ENCODE measurements at places on chromosomes 3 and 15.

DNA sequence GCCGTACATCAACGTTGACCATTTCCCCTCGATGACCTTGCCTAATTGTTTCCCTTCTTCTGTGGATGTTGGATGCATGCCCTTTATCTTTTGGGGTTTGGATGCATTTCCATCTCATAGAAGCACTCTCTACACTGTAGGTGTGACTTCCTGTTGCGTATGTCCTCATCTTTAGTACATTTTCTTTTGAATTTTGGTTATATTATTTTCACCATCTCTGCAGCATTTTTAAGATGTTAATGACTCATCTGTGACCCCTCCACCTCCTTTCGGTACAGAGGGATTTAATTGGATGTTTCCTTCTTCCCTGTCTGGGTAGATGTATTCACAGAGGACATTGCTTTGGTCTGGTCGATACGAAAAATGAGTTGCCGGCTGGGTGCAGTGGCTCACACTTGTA, 172.1 kb downstream of the APBA2 start:
- no peak for DNase-seq

DNA sequence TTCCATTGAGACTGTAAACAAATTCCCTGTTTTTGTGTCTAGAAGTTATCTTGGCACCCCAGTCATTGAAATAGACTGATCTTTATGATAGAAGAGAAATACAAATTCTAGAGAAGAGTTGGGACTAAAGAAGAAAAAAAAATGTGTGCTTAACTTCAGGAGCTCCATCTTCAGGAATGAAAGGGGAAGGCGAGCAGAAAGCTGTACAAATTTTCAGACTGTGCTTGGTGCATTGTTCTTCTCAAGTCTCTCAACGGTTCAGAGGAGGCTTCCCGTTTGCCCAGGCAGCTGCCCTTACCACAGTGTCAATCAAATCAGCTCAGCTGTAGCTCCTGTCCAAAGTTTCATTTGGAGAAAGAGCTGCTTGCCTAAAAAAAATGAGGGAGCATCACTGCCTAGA, 41.7 kb downstream of the OXSM start:
- DNase-seq = no peak

- no peak for DNase-seq
These were observed 116.5 kb downstream of the RBMS3 start for GRCh38 chr3:29397406-29397805.

- no peak for DNase-seq
These were observed 73.5 kb upstream of the CSPG5 start for GRCh38 chr3:47652142-47652541.

GRCh38 chr3:113514265-113514769, 639 bp downstream of the SPICE1 start:
- DNase-seq = no peak

GRCh38 chr15:91335702-91336101, 235.6 kb downstream of the SV2B start:
- DNase-seq = no peak

GRCh38 chr15:62449638-62450037, 284.6 kb upstream of the C2CD4B start:
- no peak for DNase-seq

DNA sequence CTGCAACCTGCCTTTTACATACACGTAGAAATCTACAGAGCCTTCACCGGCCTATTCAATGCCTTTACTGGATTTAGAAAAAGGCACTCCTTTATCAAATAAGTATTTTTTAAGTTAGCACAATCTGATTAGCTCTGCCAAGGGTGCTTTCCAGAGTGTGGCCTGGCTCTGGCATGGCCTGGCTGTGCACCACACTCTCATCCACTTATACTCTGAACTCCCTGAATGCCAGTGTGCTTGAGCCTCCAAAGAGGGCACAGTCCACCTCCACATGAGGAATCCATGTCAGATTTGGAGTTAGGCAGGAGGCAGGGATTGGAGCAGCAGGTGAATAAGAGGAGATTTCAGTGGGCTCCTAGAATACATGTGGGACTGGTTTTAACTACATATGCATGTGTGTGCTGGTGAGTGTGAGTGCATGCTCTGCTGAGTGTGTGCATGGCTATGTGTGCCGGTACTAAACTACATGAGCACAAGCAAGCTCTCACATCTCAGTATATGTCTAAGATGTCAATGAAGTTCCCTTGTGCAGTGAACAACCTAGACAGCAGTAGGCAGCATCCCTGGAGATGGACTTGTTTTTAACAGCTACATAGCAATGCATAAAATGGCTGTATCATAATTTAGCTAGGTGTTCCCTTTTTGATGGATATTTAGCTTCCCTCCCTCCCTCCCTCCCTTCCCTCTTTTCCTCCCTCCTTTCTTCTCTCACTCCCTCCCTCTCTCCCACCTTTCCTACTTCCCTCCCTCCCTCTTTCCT, 17.8 kb upstream of the ZFAND6 start:
- DNase-seq = no peak

- no peak for DNase-seq
These were observed 98.1 kb upstream of the SNRPN start for GRCh38 chr15:24856397-24857390.

DNA sequence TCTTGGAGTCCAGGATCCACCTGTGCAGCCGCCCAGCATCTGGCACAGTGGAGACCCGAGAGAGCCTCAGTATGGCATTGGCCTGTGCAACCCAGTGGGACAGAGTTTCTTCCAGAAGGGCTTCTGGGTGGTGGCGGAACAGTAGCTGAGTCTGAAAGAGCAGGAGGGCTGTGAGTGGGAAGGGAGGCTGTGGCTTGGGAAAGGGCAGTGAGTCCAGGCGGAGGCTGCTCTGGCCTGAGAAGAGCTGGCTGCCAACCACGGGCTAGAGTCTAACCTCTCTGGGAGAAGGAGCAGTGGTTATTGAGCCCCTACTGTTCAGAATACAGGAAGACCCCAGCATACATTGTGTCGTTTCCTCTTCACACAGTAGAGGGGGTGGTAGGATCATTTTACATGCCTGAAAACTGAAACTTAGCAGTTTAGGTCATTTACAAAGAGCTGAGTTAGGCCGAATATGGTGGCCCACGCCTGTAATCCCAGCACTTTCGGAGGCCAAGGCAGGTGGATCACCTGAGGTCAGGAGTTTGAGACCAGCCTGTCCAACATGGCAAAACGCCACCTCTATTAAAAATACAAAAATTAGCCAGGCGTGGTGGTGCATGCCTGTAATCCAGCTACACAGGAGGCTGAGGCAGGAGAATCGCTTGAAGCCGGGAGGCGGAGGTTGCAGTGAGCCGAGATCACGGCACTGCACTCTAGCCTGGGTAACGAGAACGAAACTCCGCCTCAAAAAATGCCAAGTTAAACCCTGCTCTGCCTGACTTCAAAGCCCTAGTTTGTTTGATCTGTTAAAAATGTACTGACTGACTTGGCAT, 3.2 kb downstream of the AEN start:
- no peak for DNase-seq

DNA sequence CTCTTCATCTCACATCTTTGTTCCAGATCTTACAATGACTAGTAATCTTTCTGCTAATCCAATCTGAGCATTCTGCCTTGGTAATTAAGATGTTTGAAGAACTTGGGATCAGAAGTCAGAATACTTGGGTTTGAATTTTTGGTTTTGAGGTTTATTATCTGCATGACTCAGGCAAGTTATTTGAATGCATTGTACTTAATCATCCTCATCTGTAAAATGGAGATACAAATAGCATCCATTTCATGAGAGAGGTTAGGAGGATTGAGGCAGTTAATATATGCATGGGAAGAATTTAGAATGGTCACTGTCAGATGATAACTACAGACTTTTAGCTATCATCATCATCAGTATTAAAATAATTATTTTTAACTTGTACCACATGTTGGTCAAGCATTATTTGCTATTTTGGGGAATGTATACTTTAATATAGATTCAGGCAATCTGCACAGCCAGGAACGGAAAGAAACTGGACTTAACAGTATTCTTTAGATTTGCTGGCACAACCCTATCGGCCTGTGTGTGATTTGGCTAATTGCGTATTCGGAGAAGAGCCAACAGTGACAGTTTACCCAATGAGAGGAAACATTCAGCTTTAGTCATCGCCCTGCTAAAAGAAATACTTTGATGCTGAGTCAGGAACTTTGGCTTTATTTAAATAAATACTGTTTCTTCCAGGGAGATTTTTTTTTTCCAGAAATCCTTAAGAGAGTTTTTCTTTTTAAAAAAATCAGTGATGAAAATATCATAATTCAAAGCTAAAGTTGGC, 600.0 kb downstream of the ROBO1 start:
- no peak for DNase-seq

- DNase-seq = no peak
These were observed 20.1 kb downstream of the MAPKAPK3 start for GRCh38 chr3:50637011-50637410.

DNA sequence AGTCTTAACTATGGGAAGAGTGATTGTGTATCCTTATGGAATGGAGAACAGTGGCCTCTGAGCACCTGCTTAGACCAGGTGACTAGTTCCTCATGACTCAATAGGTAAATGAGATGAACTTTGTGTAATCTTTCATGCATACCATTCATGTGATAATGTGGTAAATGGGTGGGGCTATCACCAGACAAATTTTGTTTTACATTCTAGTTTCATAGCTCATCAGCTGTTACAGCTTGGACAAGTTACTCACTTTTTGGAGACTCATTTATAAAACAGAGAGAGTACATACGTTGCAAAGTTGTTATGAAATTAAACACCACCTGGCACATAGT, 103.7 kb upstream of the TGFBR2 start:
- no peak for DNase-seq

- DNase-seq = no peak
These were observed 152.9 kb downstream of the IGF1R start for GRCh38 chr15:98801234-98801561.

DNA sequence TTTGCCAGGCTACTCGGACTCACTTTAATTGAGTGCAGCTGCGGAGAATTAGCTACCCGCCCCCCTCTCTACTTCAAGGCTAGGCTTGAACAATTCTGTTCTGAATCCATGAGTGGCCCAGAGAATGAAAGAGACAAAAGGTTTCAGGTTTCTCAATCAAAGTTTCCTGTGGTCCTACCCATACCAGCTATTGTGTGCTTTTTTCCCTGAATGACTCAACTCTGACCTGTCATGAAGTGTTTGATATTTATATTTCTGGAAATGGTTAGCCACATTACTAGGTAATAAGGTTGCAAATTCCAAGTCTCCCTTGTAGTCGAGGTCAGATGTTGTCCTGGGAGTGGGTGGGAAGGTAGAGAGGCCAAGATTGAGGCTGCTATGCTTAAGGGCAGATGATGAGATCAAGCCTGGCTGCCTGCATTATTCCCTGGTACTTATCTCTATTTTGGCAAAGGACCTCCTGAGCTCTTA, 392.7 kb upstream of the TBL1XR1 start:
- no peak for DNase-seq

GRCh38 chr15:60819360-60819759, 340.4 kb upstream of the ICE2 start:
- no peak for DNase-seq

DNA sequence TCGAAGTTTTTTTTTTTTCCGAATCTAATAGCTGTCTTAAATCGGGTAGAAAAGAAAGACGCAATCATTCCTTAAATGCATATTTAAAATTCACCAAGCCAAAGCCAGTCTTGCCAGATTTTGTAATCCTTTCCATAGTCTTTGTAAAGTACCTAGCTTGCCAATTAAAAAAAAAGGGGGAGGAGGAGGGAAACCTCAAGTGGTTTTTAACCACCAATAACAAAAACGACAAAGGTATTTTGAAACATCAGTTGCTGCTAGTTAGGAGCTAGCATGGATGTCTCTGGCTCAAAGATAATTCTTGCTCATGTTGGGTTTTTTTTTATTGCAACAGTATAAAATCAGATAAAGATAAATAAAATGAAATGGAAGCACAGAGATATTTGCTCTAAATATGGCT, 187.9 kb downstream of the MECOM start:
- DNase-seq = no peak

- DNase-seq = peak; percentile 45
These were observed 31.4 kb upstream of the PRTG start for GRCh38 chr15:55774113-55774970.

DNA sequence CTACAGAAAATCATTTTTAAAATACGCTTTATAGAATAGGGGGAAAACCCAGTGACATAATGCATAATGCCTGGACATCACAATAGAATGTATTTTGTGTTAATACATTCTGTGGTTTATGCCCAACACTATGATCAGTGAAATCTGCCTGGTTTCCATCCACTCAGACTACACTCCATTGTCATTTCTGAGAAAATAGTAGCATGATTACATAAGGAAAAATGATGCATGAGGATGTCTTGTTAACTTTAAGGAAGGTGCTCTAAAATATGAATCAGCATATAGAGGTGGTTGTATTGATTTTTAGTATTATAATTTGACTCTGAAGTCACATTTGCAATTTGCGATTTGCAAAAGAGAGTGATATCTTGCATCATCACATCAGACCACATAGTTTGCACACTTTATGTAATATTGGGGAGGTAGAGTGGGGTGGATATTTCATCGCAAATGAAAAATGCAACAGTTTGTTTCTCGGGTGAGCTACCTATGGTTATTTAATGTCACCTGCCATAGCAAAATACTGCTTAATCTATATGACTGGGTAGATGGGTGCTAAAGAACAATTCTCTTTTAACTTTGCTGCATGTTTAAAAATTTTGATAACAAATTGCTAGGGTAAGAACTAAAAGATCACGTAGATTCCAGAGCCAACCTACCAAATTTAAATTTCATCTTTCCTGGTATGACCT, 403.9 kb downstream of the IL5RA start:
- DNase-seq = no peak

DNA sequence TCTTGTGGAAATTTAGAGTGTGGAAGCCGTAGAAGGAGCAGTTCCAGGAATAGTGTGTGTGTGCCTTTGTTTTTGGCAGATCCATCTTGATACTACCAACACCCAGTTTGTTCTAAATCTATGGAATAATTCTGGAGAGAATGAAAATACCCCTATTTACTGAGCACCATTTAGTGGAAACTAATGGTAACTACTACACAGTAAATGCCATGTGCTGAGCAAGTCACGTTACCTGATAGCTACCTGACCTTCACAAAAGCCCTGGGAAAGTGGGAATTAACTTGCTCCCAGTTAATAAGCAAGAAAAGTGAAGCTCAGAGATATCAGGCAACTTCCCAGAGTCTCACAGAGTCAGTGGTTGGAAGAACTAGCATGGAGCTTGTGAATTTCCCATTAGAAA, 137.7 kb downstream of the ARPP21 start:
- no peak for DNase-seq

- no peak for DNase-seq
These were observed 56.1 kb upstream of the PIAS1 start for GRCh38 chr15:67997996-67998395.
